ENCODE measurements at places on chromosomes 1 and 21.

- no peak overlapping the region for H3K4me3 ChIP-seq
- DNase-seq: peak; percentile 10
- H3K27ac ChIP-seq: no peak overlapping the region
- H3K36me3 ChIP-seq: no peaks in the 10 kb centered on the region
- H3K27me3 ChIP-seq: no peaks in the 10 kb centered on the region
- H3K4me1 ChIP-seq: peaks cover 5% of the 10 kb centered on the region
These were observed 4.2 kb downstream of the GJA4 start for GRCh38 chr1:34796990-34797389.

- no peaks in the 10 kb centered on the region for H3K27me3 ChIP-seq
- no peak overlapping the region for H3K4me3 ChIP-seq
- no peak overlapping the region for H3K27ac ChIP-seq
- no peaks in the 10 kb centered on the region for H3K36me3 ChIP-seq
- H3K4me1 ChIP-seq: no peaks in the 10 kb centered on the region
- DNase-seq: peak; percentile 73
These were observed 18.9 kb downstream of the LHX4 start for GRCh38 chr1:180248731-180249681.

- no peaks in the 10 kb centered on the region for H3K27me3 ChIP-seq
- no peaks in the 10 kb centered on the region for H3K36me3 ChIP-seq
- peaks cover 3% of the 10 kb centered on the region for H3K4me1 ChIP-seq
- DNase-seq: no peak
These were observed 38.7 kb upstream of the GPR157 start for GRCh38 chr1:9167638-9168037.

DNA sequence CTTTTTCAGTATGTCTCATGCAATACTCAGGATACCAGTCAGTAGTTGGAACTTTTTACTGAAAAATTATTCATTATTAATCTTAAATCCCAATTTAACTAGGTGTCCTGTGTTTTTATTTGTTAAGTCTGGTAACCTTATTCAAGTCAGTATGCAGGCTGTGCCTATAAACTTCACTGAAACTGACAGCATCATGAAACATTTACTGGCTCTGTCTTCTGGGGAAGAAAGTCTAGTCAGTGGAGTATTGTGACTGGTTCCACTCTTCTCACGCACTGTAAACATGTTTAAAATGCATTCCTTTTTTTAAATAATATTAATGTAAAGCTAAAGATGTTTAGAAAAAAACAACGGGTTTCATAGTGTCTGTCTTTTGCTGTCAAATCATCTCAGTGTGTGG lies 739.7 kb downstream of the LTN1 start:
- H3K36me3 ChIP-seq: no peaks in the 10 kb centered on the region
- no peak overlapping the region for H3K4me3 ChIP-seq
- DNase-seq: no peak
- H3K27ac ChIP-seq: no peak overlapping the region

GRCh38 chr1:166511761-166512160 lies 327.5 kb upstream of the POGK start:
- no peaks in the 10 kb centered on the region for H3K27me3 ChIP-seq
- H3K27ac ChIP-seq: no peak overlapping the region
- no peak for DNase-seq
- no peak overlapping the region for H3K4me3 ChIP-seq

- DNase-seq: peak; percentile 6
- H3K27me3 ChIP-seq: no peaks in the 10 kb centered on the region
- H3K4me1 ChIP-seq: no peaks in the 10 kb centered on the region
- no peak overlapping the region for H3K4me3 ChIP-seq
- no peak overlapping the region for H3K27ac ChIP-seq
These were observed 258.9 kb downstream of the SEC16B start for GRCh38 chr1:177710696-177711620.

DNA sequence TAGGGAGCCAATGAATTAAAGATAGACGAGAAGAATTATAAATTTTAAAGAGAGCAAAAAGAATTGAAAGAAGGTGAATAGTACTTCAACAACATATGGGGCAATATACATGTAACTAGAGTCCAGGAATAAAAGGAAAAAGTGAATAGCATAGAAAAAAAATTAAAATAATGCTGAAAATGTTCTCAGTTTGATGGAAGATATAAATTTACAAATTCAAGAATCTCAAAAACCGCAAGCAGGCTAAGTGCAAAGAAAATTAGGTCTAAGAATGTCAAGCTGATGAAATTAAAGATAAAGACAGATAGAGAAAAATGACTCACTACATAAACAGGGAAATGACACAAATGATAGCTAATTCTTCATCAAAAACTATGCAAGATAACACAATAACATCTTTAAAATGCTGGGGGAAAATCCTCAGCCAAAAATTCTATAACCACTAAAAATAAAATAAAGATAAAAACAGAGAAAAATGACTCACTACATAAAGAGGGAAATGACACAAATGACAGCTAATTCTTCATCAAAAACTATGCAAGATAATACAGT lies 326.3 kb downstream of the TBX15 start:
- H3K4me3 ChIP-seq: no peak overlapping the region
- no peak for DNase-seq
- H3K36me3 ChIP-seq: no peaks in the 10 kb centered on the region
- no peak overlapping the region for H3K27ac ChIP-seq

Data from mesendoderm (in vitro differentiated cells).